ENCODE measurements at places on chromosomes 12 and 14.
A peak's percentile ranks its signal among the peaks of the same experiment; 100 is the strongest.

- no peak for DNase-seq
Measured at GRCh38 chr12:53734425-53734824, 7.2 kb upstream of the CALCOCO1 start.

- DNase-seq = no peak
Measured at GRCh38 chr12:132487311-132487741, 2.6 kb upstream of the FBRSL1 start.

GRCh38 chr14:35254736-35255135 is 37.4 kb upstream of the PSMA6 start:
- peak; percentile 28 for DNase-seq

DNA sequence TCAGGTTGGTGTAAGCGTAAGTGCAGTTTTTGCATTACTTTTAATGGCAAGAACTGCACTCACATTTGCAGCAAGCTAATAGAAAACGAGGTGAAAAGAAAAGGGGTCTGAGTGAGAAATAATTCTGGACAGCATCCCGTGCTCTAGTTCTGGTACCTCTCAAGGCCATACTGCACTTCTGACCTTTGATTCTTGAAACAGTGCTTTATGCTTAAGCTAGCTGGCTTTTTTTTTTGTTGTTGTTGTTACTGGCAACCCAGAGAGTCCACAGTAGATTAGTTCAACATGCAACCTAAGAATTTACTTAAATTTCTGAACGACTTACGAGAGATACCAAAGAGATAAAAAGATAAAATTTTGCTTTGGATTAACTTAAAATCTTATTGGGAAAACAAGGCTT is 75.2 kb upstream of the PRKD1 start:
- DNase-seq = no peak

DNA sequence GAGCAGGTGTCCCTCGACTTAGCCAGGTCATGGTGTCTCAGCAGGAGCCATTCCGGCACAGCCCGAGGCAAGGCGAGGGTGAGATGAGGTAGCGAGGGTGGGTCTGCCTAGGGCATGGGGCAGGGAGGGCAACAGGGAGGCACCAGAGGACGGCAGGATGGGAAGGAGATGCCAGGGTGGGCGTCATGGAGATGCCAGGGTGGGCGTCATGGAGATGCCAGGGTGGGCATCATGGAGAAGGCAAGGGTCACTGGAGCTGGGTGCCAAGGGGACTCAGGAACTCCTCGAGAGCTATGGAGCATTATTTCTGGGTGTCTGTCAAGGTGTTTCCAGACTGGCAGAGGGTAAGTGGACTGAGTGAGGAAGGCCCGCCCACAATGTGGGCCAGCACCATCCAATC is 7.4 kb downstream of the DEGS2 start:
- DNase-seq = no peak

All from GM13977 (cell line).